ENCODE measurements at places on chromosomes 5 and 9.
A peak's percentile ranks its signal among the peaks of the same experiment; 100 is the strongest.

DNA sequence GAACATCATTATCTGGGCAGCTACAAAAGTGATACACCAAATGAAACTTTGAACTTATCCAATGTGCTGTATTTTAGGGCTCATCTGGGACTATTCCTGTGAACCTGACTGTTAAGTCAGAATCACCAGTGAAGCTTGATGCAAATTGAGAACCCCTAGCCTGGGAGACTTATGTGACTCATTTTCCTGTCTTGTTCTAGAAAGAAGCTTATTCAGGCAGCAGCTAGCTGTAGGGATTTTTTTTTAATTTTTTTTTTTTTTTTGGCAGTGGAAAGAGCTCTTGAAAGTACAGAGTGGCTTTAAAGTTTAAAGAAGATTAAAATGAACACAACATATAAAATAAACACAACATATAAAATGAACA is 81.1 kb upstream of the TNFAIP8 start:
- DNase-seq = peak; percentile 84

GRCh38 chr5:158700231-158701006 is 399.3 kb downstream of the EBF1 start:
- DNase-seq = no peak

- no peak for DNase-seq
Observed at GRCh38 chr5:23461576-23461975, 45.8 kb upstream of the PRDM9 start.

DNA sequence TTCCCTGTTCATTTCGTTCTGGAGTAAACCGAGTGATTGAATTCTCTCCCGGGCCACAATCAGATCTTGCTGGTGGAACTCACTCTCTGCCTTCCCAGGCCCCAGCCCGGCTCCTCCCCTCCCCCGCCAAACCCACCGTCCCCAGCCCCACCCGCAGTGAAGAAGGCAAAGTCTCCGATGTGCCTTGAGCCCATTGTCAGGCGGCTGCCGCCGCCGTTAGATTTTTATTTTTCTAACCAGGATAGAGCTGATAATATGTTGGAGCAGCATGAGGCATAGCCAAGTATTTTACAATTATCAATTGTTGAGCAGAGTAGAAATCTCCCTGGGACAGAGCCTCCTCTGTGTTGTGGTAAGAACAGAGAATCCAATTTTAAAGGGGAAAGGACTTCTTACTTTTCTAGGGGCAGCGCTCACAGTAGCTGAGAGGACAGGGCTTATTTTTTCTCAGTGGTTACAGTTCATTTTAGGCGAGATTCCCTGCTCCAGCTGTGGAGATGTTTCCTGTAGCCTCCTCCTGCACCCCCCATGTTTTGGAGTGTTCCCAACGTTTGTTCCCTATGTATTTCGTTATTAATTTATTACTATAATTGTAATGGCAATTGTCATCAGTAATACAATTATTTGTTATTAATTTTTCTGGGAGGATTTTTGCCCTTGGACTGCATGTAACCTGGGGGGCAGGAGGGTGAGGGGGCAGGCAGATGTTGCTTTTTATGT is 1.3 kb downstream of the PSAT1 start:
- DNase-seq = no peak

- no peak for DNase-seq
Observed at GRCh38 chr5:96279801-96280542, 153.1 kb downstream of the PCSK1 start.

- no peak for DNase-seq
Observed at GRCh38 chr5:96633820-96634219, 28.4 kb upstream of the CAST start.
